CD8-positive, alpha-beta memory T cell (primary cell): ENCODE measurements at places on chromosomes 5 and 9.
A peak's percentile ranks its signal among the peaks of the same experiment; 100 is the strongest.

DNA sequence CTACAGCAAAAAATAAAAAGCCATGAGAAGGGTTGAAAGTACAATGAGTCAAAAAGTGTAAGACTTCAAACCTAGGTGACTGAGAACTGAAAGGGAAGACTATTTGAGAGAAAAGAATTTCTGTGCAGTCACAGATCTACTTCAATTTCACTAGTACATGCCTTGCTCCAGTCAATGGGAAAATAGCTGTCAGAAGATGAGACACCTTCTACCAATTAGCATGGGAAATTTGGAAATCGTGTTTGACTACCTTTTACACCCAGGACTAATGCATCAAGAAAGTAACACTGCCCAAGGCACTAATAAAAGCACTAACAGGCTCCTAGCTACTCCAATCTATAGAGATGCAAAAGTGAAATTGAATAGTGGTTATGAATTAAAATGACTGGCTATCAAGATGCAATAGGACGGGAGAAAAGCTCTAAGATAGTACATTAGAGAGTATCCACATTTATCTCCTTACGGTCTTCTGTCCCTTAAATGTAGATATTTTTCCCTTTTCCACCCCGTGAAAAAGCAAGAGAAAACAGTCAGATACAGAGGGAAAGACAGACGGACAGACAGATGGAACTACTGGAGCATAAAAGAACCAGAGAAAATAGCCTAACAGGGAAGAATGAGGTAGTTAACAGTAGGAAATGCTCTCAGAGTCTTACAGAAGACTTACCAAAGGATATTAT, 15.2 kb downstream of the ERP44 start:
- no peak for DNase-seq

DNA sequence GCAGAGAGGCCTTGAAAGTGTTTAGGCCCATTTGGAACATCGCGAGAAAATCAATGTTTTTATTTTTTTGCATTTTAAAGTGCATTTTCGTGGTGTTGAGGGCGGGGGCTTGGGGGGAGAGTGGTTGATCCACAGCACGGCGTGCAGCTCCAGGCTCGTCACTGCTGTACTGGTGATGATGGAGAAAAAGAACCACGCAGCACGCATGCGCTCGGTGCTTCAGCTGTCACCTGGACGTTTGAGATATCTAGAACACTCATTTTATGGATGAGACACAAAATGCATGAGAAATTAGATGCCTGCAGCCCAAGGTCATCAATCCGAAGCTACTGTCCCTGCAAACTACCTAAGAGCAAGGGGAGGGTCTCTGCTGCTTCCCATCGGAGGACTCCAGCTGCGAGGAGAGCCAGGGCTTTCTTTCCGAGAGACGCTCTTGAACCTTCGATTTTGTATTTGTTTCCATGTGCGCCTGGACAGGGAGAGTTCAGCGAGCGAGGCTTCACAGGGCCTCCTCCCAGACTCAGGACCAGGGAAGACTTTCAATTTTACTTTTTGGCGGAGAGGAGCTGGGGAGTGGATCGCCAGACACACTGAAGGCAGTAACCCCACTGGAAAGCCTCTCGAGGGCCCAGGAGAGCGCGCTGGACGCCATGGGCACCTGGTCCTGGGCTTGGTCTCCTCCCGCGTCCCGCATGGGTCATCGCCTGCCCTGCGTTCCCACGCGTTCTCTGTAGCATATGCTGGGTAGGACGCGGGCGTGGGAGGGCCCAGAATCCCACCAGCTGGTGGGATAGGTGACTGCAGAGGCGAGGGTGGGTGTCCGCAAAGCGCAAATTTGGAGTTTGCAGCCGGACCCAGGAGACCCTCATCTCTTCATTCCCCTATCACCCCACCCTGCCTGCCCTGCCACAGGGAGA, 2.5 kb downstream of the DMRT2 start:
- no peak for DNase-seq

- no peak for DNase-seq
These were observed at the start of gene PRLR for GRCh38 chr5:35230038-35230611. TSS of gene PRLR (minus strand) at chr5:35230487. CDS start at chr5:35089620, 140,867 bp downstream.

- peak; percentile 16 for DNase-seq
These were observed 960 bp downstream of the SECISBP2 start for GRCh38 chr9:89319015-89319905.

GRCh38 chr5:150303070-150303615, 438 bp upstream of the ARSI start:
- DNase-seq, result no peak

GRCh38 chr5:62315376-62316175, 9.6 kb downstream of the KIF2A start:
- no peak for DNase-seq

DNA sequence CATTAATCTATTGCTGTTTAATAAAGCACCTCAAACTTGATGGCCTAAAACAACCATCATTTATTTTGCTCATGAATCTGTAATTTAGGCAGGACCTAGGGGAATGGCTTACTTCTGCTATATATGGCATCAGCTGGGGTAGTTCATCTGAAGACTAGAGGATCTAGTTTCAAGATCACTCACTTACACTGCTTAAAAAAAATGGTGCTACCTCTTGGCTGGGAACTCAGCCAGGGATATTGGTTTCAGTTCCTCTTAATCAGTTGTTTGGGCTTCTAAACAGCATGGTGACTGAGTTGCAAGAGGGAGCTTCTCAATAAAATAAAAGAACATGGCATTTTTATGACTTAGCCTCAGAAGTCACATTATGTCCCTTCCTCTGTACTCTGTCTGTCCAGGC, 142.0 kb downstream of the FAM114A2 start:
- no peak for DNase-seq

DNA sequence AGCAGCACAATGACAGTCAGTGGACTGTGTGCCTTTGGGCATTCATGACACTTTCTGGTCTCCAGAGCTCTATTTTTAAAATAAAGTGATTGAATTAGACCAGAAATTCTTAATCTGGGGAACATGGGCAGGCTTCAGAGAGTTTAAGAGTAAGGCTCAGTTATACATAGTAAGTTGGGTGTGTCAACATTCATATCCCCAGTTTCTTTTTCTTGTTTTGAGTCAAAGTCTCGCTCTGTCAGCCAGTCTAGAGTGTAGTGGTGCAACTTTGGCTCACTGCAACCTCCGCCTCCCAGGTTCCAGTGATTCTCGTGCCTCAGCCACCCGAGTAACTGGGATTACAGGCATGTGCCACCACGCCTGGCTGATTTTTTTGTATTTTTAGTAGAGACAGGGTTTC, 13.7 kb upstream of the KIF4B start:
- DNase-seq, result no peak

DNA sequence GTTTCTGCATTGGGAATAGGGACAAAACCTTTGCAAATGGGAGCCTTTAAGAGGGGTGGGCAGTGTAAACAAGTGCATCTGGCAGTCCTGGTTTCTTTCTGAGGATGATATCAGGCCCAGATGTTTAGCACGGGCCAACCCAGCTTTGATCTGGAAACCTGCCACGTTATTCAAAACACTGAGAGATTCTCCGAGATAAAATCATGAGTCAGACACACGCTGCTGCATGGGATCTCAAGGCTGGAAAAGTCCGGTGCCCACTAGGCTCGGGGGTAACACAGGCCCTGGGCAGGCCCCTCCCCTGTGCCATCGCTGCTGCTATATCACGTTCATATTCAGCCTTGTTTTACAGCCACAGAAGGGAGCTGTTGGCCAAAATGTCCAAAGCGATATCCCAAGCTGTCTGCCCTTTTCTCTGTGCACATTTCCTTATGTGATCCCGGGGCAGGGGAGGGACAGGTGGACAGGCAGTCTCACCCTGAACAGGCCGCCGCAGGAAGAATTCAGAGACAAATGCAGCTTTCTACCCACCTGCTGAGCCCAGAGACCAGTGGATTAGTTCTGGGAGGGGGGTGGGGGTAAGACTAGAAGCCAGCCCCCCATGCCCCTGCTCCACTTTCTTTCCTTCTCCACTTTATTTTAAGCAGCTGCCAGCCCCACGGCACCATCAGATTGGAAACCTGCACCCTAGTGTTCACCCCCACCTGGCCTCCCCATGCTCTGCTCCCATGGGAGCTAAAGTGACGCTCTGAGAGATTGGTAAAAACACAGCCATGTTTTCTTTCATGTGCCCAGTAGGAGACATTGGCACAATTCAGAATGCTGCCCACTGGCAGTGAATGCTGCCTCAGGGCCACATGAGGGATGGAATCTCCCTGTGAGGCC, 63.1 kb downstream of the TMOD1 start:
- no peak for DNase-seq

DNA sequence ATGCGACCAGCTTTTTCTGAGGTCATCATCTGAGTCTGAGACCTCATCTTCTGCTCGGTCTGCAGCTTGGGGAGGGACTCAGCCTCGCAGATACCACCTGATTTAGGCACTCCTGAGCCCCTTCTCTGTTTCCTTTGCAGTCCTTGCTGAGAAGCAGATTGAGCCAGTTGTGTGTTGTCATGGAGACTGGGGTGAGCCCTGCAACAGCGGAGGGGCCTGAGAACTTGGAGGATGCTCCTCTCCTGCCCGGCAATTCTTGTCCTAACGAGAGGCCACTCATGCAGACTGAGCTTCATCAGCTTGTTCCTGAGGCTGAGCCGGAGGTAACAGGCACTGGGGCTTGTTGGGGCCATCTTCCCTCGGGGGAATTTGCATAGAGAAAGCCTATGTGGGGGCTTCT, 19.2 kb downstream of the TEX53 start:
- no peak for DNase-seq

GRCh38 chr9:108142504-108143201, 653.1 kb upstream of the KLF4 start:
- no peak for DNase-seq

DNA sequence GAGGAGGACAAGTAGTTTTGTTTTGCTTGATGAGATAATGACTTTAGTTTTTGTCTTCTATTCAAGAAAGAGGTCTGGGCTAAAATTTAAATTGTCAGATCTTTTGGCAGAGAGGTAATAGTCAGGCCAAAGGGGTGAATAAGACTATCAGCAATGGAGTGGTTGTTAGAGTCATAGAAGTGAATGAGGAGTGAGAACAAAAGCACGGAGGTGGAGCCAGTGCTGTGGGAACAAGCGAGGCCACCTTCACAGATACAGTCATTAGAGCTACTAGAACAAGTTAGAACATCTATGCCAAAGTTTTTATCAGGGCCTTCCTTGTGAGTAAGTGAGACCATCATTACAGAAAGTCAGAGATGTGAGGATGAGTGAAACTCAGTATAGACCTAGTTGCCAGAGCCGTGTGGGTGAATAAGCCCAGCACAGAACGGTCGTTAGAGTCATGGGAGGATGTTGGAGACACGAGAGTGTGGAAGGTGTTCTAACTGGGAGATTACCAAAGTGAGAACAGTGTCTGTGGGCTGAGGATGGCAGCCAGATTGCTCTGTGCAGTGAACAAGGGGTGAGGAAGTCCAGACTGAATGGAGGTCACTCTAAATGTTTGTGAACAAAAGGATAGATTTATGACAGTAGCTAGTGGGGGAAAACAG, 135.1 kb downstream of the RPS23 start:
- no peak for DNase-seq

- DNase-seq, result no peak
These were observed 14.7 kb downstream of the SNX2 start for GRCh38 chr5:122789461-122790171.

DNA sequence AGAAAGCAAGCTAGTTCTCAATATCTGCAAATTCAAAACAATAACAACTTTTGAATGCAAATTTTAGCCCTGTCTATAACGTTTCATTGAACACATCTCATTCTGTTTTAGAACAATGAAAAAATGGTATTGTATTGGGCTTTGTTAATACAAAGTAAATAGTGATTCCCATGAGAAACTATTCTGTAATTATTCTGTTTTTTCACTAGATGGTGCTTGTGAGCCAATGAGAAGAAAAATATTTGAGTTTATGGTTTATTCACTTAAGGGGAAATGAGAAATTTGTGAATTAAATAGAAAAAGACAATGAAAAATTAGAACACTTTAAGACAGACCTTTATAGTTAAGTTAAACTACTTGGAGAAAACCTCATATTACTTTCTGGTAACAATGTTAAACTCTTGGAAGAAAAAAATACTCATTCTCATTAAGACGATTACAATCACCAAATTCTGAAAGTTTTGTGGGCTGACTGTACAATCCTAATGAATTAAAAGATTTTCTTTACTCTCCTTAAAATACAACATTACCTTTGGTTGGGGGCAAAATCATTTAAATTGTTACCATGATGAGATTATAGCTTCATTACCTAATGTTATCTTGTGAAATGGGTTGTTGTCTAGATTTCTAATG, 127.0 kb downstream of the NNT start:
- no peak for DNase-seq

GRCh38 chr9:23812673-23813072, 13.4 kb downstream of the ELAVL2 start:
- DNase-seq, result no peak

GRCh38 chr9:125463926-125464325, 202.3 kb downstream of the GAPVD1 start:
- no peak for DNase-seq

DNA sequence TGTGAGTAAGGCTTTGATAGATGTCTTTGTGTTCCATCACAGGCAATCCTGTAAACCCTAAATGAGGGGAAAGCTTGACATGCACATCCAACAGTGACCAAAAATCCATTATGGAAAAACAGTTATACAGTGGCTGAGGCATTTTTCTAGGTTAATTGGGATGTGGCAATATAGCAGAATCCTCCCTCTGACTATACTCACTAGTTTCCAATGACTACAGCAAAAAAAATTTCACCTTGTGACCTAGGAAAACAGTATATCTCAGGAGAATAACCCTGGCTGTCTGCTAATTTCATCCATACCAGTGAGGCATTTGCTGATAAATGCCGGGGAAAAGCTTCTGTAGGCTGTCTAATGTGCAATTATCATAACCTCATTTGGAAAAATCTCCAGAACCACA, 49.9 kb upstream of the SNCAIP start:
- DNase-seq, result no peak

DNA sequence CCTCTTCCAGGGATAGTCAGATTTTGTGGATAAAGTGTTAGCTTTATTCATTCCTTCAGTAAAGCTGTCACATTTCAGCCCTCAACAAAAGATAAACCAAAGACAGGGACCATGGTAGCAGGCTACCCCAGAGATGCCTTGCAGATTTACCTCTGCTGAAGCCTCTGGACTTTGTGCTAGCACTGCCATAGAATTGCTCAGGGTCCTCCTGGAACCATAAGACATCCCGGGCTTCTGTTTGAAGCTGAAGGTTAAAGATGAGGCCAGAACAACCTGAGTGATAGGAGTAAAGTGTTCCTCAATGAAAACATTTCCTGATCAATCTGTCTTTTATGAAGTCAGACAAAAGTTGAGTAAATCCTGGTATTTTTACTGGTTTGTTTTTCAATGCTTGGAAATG, 57.5 kb upstream of the ARL15 start:
- no peak for DNase-seq

DNA sequence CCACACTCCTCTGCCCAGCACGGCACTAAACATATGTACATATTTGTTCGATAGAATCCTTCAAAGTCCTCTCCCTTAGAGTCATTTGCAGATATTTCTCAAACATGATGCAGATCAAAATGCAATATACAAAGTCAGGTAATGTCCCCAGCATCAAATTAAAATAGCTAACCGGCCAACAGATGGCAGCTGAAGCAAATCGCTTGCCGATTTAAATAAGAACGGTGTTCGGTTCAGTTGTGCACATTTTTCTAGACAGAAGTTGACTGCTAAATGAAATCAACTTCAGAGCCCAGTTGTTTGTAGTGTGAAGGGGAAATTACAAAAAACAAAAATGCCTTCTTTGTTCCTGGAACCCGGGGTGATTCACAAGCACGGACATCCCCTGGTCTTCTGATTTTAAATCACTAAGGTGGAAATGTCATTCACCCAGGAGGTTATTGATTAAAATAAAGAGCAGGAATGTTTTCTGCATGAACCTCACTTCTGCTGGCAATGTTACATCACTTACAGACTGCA, 219.2 kb downstream of the EBF1 start:
- DNase-seq, result no peak
